ENCODE measurements at places on chromosomes 7 and 10. TPM values are rescaled to one million over a fixed set of nuclear protein-coding genes. Genes with fewer than 3 reads are reported as not detected.

Gene TMEM196
- 12.9 TPM for total RNA-seq

DNA sequence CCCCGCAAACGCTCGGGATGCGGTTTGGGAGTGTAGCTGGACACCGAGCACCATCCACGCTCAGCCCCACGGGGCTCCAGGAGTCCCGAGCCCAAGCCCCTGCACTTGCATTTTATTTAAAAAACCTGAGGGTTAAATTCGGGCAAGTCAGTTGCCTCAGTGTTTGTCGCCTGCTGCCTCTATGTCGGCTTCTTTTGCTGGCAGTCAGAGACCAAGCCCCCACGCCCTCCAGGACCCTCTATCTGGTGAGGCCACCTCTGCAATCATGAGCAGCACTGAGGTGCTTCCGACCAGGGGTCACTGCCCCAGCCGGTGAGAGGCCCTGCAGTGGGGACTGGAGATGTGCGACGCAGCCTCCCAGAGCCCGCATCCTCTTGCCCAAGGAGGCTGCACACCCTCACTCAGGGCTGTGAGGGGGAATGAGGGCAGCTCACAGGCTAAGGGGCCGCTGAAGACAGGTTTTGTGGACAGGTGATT lies 13.3 kb upstream of the ZNF273 start:
- no peak for DNase-seq

DNA sequence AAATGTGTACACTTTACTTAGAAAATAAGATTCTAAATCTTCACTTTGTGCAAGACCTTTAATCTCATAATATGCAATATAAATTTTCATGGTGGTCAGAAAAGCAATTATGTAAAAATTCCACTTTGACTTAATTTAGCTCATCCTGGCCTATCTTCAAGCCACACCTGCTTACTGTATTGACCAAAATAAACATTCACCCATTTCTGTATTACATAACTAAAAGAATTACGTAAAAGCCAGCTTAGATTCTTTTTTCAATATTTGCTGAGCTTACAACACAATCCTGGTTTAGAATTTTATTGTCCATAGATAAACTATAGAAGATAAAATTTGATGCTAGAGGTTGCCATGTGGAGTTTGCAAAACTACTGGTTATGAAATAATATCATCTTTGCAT lies 172.9 kb upstream of the GRM3 start:
- DNase-seq = no peak

GRCh38 chr7:24863626-24864025 lies 106.4 kb upstream of the GSDME start:
- no peak for DNase-seq

- no peak for DNase-seq
Measured at GRCh38 chr7:25596443-25596842, 368.2 kb upstream of the NPVF start.

Data from cerebellum (tissue), 4 donors.